T-helper 17 cell (primary cell): ENCODE measurements at places on chromosomes 3 and 15. TPM values are rescaled to one million over a fixed set of nuclear protein-coding genes. Genes with fewer than 3 reads are reported as not detected.

DNA sequence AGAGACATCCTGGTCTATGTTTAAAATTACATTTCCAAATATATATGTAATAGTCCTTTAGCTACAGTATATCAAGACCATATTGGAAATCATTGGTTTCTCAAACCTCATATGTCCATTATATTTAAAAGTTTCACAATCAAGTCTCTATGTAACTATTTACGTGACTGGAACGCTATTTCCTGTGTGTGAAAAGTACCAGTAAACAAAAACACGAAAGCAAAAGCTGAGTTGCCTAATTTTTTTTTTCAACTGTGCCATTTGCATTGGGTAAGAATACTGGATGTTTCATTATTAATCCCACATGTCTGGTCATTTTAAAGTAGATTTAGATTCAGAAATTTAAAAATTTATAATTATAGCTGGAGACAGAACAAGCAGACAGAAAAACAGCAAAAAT lies 381.4 kb downstream of the TBC1D5 start:
- DNase-seq: no peak
- peaks cover 5% of the 10 kb centered on the region for H3K36me3 ChIP-seq
- no peak overlapping the region for H3K27ac ChIP-seq
- no peaks in the 10 kb centered on the region for H3K27me3 ChIP-seq

DNA sequence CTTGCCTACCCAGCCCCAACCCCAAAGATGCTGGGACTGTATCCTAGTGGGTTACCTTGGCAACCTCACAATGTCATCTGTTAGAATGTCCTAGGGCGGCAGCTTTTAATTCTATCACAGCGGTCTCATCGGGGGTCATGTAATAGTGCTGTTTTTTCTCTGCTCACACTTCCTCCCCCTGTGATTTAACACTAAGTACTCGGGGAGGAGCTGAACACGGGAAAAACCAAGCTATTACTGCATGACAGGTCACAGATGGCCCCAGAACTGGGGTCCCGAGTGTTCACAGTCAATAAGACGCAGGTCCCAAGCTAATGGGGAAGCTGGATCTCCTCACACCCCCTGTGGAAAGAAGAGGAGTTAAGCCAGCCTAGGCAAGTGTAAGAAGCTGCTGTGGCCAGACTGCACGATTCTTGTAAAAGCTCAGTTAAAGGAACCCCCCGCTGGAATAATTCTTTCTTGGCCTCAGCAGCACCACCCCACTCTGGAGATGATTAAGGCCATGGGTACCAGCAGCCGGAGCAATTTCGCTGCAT lies 2.5 kb upstream of the RFTN1 start:
- H3K4me3 ChIP-seq: peak overlapping the region; percentile 97
- peak overlapping the region; percentile 98 for H3K27ac ChIP-seq
- H3K27me3 ChIP-seq: peaks cover 4% of the 10 kb centered on the region
- H3K4me1 ChIP-seq: peaks cover 40% of the 10 kb centered on the region

DNA sequence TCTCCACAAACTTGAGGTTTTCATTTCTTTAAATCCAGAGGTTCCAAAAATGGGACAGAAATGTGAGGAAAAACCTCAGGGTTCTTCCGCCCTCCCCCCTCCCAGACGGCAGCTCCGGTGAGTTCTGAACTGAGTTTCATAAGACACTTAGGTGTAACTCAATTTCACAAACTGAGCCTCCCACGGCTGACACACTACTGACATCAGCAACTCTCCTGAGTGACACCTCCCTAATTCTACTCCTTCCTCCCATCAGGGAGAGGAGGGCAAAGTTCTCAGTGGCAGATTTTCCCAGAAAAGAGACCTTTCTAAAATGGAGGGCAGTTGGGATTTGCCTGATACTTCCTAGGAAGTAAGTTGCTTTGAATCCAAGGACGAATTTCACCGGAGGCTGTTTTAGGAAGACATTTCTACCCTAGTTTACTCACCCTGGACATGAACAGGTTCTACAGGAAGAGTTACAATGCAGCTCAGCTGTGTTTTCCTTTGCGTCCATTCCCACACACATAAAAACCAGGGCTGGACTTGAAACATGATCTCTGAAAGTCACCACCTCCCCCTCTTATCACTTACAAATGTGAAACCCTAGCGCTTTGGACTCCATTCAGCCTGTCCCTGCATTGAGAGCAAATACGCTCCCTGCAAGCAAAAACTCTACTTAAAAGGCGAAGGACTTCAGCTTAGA lies 78.1 kb upstream of the LMOD3 start:
- H3K27ac ChIP-seq: peak overlapping the region; percentile 98
- no peak for DNase-seq
- no peaks in the 10 kb centered on the region for H3K27me3 ChIP-seq
- H3K4me3 ChIP-seq: peak overlapping the region; percentile 92
- peaks cover 19% of the 10 kb centered on the region for H3K4me1 ChIP-seq

DNA sequence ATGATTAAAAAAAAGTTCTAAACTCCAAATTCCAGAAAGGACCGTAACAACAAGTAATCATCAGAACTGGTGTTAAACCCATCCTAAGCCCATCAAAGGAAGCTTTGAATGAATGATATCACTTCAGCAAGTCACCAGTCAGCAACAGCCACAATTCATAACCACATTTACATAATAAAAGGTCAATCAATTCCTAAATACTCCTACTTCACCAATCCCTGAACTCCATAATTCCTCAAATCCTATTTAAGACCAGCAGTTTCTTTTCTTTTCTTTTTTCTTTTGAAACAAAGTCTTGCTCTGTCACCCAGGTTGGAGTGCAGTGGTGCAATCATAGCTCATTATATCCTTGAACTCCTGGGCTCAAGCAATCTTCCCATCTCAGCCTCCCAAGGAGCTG lies 40.5 kb downstream of the TTBK2 start:
- H3K4me1 ChIP-seq: peaks cover 6% of the 10 kb centered on the region
- no peaks in the 10 kb centered on the region for H3K27me3 ChIP-seq
- DNase-seq: no peak
- H3K27ac ChIP-seq: no peak overlapping the region

- H3K4me3 ChIP-seq: no peak overlapping the region
- no peak overlapping the region for H3K27ac ChIP-seq
- DNase-seq: no peak
- H3K36me3 ChIP-seq: no peaks in the 10 kb centered on the region
Measured at GRCh38 chr15:93362821-93363220, 273.8 kb upstream of the RGMA start.

DNA sequence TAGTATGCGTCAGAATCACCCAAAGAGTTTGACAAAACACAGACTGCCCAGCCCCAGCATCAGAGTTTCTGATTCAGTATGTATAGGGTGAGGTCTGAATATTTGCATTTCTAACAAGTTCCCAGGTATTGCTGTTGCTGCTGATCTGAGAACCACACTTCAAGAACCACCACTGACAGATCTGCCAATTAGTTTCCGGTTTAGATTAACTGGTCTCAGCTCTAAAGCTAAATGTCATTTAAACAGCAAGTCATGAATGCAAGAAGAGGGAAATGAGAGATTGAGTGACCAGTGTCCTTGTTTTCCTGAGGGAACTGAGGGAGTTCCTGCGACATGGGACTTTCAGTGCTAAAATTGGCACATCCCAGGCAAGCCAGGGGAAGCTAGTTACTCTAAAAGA lies 305.0 kb downstream of the ZNF385D start:
- no peak for DNase-seq
- H3K27me3 ChIP-seq: no peaks in the 10 kb centered on the region
- no peak overlapping the region for H3K4me3 ChIP-seq
- H3K27ac ChIP-seq: no peak overlapping the region

GRCh38 chr3:41424543-41425300 lies 225.4 kb downstream of the CTNNB1 start:
- no peak for DNase-seq
- peaks cover 9% of the 10 kb centered on the region for H3K4me1 ChIP-seq
- H3K27ac ChIP-seq: peak overlapping the region; percentile 22
- H3K36me3 ChIP-seq: no peaks in the 10 kb centered on the region
- H3K4me3 ChIP-seq: peak overlapping the region; percentile 39

DNA sequence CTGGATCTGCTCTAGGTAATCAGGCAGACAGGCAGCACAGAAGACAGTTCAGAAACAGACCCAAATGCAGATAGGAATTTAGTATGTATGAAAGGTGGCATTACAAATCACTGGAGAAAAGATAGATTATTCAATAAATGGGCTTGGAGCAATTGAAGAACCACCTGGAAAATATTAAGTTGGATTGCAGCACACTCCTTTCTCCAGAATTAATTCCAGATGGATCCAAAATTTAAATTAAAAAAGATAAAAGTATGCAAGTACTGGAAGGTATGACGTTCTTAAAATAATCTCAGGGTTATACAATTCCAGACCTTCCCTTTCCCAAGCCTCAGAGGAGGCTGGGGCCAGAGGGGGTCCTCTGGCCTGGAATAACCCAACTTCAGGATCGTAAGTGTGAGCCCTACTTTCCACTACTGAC lies 32.5 kb downstream of the HRH1 start:
- no peak overlapping the region for H3K4me3 ChIP-seq
- DNase-seq: no peak
- no peaks in the 10 kb centered on the region for H3K4me1 ChIP-seq
- no peak overlapping the region for H3K27ac ChIP-seq
- H3K27me3 ChIP-seq: peaks cover 34% of the 10 kb centered on the region

GRCh38 chr15:68317281-68318007 lies 39.9 kb downstream of the FEM1B start:
- H3K4me1 ChIP-seq: peaks cover 13% of the 10 kb centered on the region
- H3K27me3 ChIP-seq: peaks cover 35% of the 10 kb centered on the region
- H3K4me3 ChIP-seq: no peak overlapping the region
- DNase-seq: no peak
- peaks cover 9% of the 10 kb centered on the region for H3K36me3 ChIP-seq
- no peak overlapping the region for H3K27ac ChIP-seq

DNA sequence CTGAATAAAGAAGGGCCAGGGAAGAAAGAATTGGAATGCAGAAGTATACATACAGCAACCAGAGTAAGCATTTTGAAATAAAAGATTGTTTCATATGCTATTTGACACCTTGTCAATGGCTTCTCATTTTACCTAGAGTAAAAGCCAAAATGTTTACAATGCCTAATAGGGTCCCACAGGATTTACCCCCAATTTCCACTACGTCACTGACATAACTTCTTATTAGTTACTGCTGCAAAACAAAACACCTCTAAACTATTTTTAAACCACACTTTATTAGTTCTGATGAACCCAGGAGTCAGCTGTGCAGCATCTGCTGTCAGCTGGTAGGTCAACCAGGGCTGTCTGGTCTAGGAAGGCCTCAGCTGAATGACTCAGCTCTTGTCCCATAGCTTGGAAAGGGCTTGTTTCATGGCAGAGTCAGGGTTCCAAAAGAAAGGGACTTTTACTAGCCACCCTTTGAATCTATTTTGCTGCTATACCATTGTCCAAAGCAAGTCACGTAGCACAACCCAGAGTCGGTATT lies 945.1 kb downstream of the EPHA3 start:
- no peak overlapping the region for H3K4me3 ChIP-seq
- no peaks in the 10 kb centered on the region for H3K4me1 ChIP-seq
- no peak for DNase-seq
- no peaks in the 10 kb centered on the region for H3K27me3 ChIP-seq
- no peaks in the 10 kb centered on the region for H3K36me3 ChIP-seq

- no peaks in the 10 kb centered on the region for H3K27me3 ChIP-seq
- H3K4me3 ChIP-seq: no peak overlapping the region
- no peak for DNase-seq
- no peaks in the 10 kb centered on the region for H3K4me1 ChIP-seq
- H3K27ac ChIP-seq: no peak overlapping the region
Measured at GRCh38 chr3:175940881-175941280, 1081.7 kb downstream of the NAALADL2 start.

GRCh38 chr3:124261306-124261705 lies 269.4 kb upstream of the ROPN1 start:
- no peak for DNase-seq
- peaks cover 4% of the 10 kb centered on the region for H3K4me1 ChIP-seq
- H3K27me3 ChIP-seq: peaks cover 15% of the 10 kb centered on the region
- no peak overlapping the region for H3K4me3 ChIP-seq
- H3K36me3 ChIP-seq: peaks cover 2% of the 10 kb centered on the region
- no peak overlapping the region for H3K27ac ChIP-seq

DNA sequence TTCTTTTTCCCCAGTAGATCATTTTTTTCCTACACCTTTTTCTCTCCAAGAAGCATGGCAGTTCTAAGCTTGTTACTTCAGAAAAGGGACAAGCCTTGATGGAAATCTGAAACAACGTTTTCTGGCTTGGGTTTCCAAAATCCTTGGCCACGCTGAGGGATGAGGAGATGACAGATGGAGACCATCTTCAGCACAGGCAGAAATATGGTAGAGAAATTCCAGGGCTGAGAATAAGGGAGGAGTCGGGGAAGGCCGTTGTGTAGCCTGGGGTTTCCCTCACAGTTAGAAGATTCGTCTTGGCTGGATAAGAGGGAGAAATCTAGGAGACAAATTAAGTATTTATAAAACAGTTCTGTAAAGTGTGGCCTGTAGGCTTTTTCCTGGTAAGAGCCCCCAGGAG lies 33.9 kb upstream of the STT3B start:
- H3K36me3 ChIP-seq: no peaks in the 10 kb centered on the region
- H3K27me3 ChIP-seq: no peaks in the 10 kb centered on the region
- H3K4me1 ChIP-seq: peaks cover 8% of the 10 kb centered on the region
- H3K27ac ChIP-seq: no peak overlapping the region
- H3K4me3 ChIP-seq: no peak overlapping the region

GRCh38 chr3:171828902-171829770 lies 14.0 kb upstream of the TMEM212 start:
- peaks cover 4% of the 10 kb centered on the region for H3K27me3 ChIP-seq
- no peak overlapping the region for H3K4me3 ChIP-seq
- no peak for DNase-seq
- no peaks in the 10 kb centered on the region for H3K36me3 ChIP-seq
- peak overlapping the region; percentile 97 for H3K27ac ChIP-seq
- peaks cover 30% of the 10 kb centered on the region for H3K4me1 ChIP-seq

- H3K27me3 ChIP-seq: peaks cover 60% of the 10 kb centered on the region
- no peaks in the 10 kb centered on the region for H3K36me3 ChIP-seq
- no peak overlapping the region for H3K27ac ChIP-seq
- H3K4me3 ChIP-seq: no peak overlapping the region
Measured at GRCh38 chr3:37594873-37595783, 266.6 kb upstream of the CTDSPL start.

DNA sequence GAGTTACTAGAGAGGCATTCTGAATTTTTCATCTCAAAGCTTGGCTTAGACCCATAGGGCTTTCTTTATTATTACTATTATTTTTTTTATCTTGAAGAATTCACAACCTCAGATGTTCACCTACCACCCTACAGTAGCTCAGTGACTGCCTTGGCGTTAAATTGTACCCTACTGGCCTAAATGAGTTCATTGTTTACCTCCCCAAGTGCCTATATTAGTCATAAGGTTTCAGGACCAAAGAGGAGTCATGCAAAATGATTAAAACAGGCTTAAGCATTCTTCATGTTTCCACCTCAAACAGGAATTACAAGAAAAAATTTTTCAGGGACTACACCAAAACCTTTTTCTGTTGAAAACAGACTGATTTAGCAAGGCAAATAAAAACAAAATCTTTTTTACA lies 751.5 kb downstream of the SQOR start:
- H3K4me3 ChIP-seq: no peak overlapping the region
- H3K36me3 ChIP-seq: no peaks in the 10 kb centered on the region
- H3K4me1 ChIP-seq: no peaks in the 10 kb centered on the region

GRCh38 chr3:69376731-69377130 lies 9.2 kb downstream of the FRMD4B start:
- H3K4me1 ChIP-seq: no peaks in the 10 kb centered on the region
- H3K4me3 ChIP-seq: no peak overlapping the region
- DNase-seq: no peak
- no peaks in the 10 kb centered on the region for H3K36me3 ChIP-seq

Gene STXBP5L
- not detected for total RNA-seq

Gene SLC6A11
- not detected for total RNA-seq

Gene SLC22A14
- total RNA-seq: 0.23 TPM

Gene ARHGAP31
- total RNA-seq: 11.8 TPM

Gene SLC38A3
- not detected for total RNA-seq

Gene HEG1
- total RNA-seq: 30.6 TPM

Gene PPCDC
- total RNA-seq: 8.9 TPM

Gene LMCD1
- total RNA-seq: 0.85 TPM

Gene WDR49
- total RNA-seq: 0.45 TPM

Gene DLEC1
- total RNA-seq: 16.3 TPM

Gene IL20RB
- total RNA-seq: 3.2 TPM

Gene ITIH1
- total RNA-seq: not detected
